ENCODE measurements at places on chromosomes 2 and 18.
A peak's percentile ranks its signal among the peaks of the same experiment; 100 is the strongest.

- no peak for DNase-seq
These were observed 76.8 kb downstream of the ZFP36L2 start for GRCh38 chr2:43149482-43150107.

DNA sequence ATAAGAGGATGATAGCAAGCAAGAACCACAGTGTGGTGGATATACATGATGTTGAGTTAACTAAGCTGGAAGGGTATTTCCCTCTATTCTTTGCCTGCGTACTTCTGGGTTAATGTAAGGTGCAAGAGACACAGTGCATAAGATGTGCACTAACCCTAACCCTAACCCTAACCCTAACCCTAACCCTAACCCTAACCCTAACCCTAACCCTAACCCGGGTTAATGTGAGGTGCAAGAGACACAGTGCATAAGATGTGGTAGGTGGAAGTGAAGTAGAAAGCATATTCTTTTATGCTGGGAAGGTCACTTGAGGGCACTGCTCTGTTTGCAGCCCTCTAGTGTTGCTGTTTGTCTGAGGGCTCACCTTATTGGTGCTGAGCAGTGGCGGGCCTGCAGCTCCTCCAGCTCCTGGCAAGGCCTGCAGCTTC lies 181.5 kb upstream of the ITGA4 start:
- DNase-seq, result no peak

- no peak for DNase-seq
These were observed 52.1 kb downstream of the CMPK2 start for GRCh38 chr2:6813573-6813972.

DNA sequence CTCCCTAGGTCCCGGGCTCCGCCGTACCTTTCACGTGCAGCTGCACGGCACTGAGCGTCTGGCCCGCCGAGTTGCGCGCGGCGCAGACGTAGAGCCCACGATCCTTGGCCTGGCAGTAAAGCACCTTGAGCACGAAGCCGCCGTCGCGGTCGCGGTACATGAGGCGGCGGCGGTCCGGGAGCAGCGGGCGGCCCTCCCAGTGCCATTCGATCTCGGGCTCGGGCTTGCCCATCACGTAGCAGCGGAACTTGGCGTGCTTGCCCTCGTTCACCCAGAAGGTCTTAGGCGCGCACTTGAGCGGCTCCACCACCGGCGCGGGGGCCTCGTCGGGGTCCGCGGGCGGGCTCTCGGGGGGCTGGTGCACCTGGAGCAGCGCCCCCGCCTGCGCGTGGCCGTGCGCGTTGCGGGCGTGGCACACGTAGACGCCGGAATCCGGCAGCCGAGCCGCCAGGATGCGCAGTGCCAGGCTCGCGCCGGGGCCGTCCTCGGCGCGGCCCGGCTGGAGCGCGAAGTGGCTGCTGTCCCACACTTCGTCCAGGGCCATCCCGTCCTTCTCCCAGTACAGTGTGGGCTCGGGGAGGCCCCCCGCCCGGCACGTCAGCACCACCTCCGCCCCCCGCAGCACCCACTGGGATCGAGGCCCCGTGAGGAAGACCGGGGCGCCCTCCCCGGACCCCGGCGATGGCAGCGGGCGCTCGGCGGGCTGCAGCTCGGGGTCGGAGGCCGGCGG lies 980 bp downstream of the OBSL1 start:
- DNase-seq, result no peak

- DNase-seq, result no peak
These were observed 42.4 kb upstream of the NABP1 start for GRCh38 chr2:191635333-191636234.

DNA sequence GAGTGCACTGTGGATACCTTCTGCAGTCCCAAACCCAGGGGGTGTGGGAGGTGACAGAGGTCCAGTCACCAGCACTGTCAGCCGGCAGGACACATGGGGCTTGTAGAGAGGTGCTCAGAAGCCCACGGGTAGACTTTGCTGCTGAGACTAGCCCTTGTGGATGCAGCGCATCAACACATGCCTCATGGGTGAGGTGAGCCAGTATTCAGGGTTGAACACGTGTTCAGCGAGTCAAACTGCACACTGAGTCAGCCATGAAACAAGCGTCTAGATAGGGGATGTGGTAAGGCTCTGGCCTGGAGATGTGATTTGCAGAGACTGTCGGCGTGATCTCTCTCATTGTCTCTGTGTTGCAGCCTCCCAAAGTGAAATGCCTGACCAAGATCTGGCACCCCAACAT lies 35.8 kb upstream of the SCLY start:
- no peak for DNase-seq

- no peak for DNase-seq
These were observed 63.1 kb downstream of the METTL4 start for GRCh38 chr18:2508155-2508554.

- DNase-seq, result no peak
These were observed 21.7 kb upstream of the POLI start for GRCh38 chr18:54247511-54248175.

DNA sequence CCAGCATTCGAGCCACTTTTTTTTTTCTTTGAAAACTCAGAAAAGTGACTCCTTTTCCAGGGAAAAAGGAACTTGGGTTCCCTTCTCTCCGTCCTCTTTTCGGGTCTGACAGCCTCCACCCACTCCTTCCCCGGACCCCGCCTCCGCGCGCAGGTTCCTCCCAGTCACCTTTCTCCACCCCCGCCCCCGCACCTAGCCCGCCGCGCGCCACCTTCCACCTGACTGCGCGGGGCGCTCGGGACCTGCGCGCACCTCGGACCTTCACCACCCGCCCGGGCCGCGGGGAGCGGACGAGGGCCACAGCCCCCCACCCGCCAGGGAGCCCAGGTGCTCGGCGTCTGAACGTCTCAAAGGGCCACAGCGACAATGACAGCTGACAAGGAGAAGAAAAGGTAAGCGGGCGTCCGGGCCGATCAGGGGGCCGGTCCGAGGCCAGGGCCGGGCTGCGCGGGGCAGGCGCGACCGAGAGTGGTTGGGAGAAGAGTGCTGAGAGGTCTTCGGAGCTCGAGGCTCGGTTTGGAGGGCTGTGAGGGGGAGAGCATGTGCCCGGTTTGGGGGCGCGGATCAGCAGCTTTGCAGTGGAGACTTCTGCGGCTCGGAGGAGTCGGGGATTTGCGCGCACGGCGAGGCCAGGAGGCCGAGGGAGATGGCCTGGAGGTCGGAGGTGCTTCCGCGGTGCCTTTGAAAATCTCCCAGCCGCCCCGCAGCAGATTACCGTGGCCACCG lies 502 bp downstream of the EPAS1 start:
- DNase-seq, result peak; percentile 33

GRCh38 chr18:40109252-40110049 lies 1845.6 kb upstream of the PIK3C3 start:
- no peak for DNase-seq

GRCh38 chr2:102425441-102426132 lies 2.6 kb downstream of the IL18RAP start:
- no peak for DNase-seq

DNA sequence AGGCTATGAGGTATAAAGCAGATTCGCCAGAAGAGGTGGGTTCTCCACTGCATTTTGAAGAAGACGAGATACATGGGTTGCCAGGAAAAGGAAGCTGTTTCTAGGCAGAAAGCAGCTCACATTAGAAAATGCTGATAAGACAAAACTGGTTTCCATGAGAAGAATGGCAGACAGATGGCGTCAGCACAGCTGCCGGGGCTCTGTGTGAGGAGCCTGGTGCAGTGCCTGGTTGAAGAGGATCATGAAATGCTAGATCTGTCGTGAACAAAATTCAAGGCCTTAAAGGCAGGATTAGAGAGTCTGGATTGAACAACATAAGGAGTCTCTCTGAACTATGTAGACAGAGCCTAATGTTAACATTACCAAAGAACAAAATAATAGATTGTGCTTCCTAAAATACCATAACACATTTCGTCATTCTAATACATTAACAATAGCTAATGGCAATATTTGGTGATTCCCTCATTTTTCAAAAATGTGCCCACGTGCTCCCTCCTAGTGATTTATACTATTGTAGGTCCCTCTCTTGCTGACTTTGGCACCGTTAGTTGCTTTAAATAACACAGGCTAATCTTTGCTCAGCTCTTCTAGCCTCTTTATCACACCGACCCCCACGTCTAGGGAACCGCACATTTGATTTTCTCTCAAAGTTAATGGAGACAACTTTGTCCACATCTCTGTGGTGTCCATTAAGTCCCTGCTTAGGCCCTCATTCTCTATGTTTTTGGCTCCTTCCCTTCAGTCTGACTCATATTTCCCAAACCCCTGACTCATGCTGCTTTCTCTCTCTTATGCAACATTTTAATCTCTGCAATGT lies 38.2 kb downstream of the EFEMP1 start:
- DNase-seq, result no peak
